Thoracic aorta (tissue), 2 donors: ENCODE measurements at places on chromosomes 3 and 15.

DNA sequence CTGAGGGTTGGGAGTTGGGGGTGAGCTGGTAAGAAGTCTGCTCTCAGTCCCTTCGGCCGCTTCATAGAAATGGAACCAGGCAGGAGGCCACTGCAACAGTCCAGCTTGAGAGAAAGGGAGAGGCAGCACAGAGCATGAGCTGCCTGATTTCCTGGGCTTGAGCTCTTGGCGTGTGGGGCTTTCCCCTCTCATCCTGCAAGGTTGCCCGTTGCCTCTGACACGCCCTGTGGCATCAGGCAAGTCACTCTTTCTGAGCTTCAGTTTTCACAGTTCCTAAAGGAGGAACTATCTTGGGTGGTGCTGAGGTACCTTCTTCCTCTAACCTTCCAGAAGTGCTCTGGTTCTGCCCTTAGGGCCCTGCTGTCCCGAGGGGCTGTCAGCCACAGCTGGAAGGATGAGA lies 4.9 kb downstream of the MESP2 start:
- DNase-seq = no peak

GRCh38 chr3:27723001-27723445 lies 900 bp upstream of the EOMES start:
- DNase-seq = no peak

DNA sequence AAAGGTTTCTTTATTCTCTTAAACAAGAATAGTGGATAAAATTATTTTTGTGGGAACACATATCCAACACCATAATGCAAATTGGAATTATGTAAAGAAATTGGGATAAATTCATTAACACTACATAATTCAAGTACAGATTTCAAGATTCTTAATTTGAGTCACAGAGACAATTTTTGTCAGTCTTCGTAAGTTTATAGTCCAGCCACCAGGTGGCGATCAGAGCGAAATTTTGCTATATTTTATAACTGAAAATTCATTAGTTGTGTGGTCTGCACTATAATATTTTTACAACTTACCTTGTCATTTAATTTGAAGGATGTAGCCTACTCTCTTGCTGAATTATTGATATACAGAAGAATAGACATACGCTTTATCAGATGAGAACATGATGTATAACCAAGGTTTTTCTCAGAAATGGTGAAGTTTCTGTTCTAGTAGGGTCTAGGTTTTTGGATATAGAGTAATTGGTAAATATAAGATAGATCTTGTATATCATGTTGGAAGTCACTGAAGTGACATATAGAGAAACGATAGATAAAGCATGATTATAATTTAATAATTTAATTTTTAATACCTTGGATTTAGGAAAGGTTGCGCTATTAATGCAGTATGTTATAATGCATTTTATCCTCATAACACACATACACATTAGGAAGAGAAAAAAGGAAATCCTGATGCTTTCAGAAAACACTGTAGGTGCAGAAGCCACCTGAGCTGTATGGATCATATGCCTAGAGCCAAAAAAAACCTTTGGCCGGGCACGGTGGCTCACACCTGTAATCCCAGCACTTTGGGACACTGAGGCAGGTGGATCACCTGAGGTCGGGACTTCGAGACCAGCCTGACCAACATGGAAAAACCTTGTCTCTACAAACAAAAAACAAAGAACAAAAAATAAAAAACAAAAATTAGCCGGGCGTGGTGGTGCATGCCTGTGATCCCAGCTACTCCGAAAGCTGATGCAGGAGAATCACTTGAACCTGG lies 31.7 kb downstream of the PLSCR4 start:
- DNase-seq = no peak

- DNase-seq = no peak
Observed at GRCh38 chr3:4979428-4980228, at the start of gene BHLHE40. BHLHE40 (plus strand) TSS chr3:4979437; CDS start chr3:4979719, 282 bp downstream.

DNA sequence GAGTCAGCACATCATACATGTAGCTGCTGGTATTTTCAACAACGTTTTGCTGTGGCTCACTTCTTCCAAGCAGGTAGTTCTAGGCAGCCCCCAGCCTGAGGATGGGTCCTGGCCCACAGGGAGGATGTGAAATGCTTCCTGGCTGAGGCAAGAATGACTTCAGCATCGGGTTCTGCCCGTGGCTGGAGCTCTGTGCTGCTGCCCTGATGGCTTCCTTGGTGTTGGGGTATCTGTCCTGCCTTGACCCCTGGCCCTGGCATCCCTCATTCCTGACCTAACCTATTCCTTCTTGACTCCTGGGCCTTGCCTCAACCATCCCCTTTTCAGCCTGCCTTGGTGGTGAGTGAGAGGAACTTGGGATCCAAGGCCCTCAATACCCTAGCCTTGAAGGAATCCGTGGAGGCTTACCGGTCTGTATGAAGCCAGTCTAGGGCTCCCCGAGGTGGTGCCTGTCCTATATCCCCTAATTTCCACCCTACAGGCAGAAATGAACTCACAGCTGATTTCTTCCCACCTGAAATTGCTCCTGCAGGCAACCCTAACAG lies 300.6 kb downstream of the TLE3 start:
- no peak for DNase-seq

DNA sequence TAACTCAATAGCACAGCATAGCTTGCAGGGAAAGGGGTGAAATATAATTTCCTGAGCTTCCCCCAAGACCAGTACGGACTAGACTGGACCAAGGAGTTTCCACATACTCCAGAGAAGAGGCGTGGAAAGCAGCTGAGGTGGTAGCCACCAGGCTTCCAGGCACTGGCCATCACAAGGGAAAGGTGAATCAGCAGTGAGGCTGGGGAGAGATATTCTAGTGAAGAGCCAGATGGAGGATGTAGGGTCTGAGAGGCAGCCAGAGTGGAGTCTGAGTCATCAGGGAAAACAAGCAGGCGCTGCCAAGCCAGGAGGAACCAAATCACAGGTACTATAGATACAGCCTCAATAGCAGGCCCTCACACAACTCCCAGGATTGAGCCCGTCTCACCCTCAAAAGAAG lies 9.6 kb upstream of the RASA2 start:
- no peak for DNase-seq

DNA sequence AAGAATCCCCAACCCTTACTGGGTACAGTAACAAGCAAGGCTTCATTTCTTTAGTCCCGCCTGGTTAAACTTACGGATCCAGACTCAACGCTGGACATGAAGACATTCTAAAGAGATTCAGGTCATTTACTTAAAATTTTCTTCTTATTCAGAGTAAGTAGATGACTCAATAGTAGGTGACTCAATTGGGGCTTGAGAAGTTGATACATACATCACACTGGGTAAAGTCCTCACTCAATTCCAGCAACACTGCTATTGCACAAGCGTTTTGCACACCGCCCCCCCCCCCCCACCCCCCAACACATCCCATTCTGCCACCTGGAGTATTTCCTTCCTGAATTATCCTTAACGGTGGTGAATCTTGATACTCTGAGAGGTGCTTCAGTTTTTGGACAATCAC lies 610.0 kb downstream of the FOXP1 start:
- DNase-seq = no peak
